ENCODE measurements at places on chromosomes 2 and 18.
A peak's percentile ranks its signal among the peaks of the same experiment; 100 is the strongest.

- no peak for DNase-seq
Measured at GRCh38 chr2:192196421-192197194, 1.9 kb upstream of the TMEFF2 start.

GRCh38 chr2:165913636-165914035 lies 39.9 kb downstream of the TTC21B start:
- DNase-seq: no peak

- DNase-seq: no peak
Measured at GRCh38 chr2:43158259-43158880, 68.0 kb downstream of the ZFP36L2 start.

DNA sequence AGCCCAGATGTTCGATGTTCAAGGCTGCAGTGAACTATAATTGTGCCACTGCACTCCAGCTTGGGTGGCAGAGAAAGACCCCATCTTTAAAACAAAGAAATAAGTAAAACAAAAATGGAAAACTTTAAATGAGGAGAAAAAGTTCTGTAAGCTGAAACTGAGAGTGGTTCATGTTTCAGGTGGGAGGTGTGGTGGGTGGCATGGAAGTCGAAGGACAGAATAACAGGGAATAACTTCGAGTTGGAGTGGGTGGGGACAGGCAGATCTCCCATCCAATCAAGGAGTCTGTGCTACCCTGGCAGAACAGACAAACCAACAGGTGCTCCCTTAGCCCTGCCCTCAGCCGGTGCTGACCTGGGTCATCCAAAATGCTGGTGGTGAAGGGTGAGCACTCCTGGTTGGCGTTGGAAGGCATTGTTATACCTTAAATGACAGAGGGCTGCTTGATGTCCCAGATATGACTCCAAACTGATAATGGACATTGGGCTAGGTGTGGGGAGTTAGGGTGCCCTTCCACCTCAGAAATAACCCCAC lies 328.4 kb downstream of the DYSF start:
- no peak for DNase-seq

DNA sequence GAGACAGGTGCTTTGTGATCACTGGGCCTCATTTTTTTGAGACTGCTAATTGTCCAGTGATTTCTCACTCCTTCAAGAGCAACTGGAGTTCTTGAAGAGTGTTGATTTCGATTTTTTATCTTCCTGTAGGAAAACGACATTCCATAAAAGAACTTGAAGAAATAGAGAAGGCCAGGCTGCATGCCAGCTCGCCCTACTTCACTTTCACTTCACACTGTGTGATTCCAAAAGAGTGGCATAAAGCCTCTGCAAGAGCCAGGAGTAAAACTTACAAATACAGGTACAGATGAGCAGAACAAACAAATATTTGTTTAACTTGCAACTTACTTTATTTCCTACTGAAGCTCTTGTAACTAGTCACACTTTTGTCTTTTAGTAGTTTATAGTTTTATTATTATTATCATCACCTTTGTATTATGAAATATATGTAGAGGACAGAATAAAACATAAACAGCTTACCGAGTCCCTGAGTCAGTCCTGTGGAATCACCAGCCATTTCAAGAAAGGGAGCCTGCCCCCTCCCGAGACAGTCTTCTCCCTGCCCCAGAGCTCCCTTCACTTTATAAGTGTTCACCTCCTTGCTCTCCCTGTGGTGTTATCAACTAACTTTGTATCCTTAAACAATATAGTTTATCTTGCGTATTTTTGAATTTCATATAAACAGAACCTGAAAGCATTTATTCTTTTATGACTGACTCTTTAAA lies 8.7 kb downstream of the FAM228A start:
- DNase-seq: no peak

DNA sequence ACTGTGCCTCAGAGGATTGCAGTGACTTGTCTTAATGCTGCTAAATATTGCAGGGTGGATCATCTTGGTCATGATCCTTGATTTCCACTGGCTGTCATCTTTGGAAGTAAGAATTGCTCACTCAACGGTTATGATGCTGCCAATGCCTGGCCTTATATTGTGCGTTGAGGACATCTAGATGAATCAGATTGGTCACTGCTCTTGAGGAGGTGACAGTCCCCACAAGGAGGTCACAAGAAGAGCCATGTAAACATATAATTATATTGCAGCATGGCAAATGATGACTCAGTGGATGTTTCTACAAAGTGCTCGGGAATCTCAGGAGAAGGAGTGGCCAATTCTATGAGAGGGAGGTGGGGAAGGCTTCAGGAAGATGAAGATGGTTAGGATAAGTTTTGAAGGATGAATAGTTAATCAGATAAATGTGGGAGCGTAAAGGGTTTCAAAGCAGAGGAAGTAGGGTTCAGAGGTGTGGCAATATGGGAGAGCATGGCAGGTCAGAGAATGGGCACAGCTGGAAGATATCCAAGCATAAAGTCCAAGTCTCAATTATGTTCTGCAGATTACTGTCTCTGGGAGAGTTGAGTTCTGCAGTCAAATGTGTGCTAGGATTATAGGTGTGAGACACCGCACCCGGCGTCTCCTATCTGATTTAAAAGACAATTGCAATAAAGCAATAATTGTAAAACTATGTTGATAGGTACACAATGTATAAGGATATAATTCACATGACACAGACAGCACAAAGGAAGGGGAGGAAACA lies 21.3 kb upstream of the TMEM131 start:
- no peak for DNase-seq

GRCh38 chr2:2662037-2662846 lies 331.2 kb upstream of the MYT1L start:
- DNase-seq: peak; percentile 69

- DNase-seq: no peak
Measured at GRCh38 chr2:47222826-47223554, 67.9 kb upstream of the STPG4 start.

- DNase-seq: no peak
Measured at GRCh38 chr2:79041032-79041448, 15.5 kb downstream of the REG3G start.

DNA sequence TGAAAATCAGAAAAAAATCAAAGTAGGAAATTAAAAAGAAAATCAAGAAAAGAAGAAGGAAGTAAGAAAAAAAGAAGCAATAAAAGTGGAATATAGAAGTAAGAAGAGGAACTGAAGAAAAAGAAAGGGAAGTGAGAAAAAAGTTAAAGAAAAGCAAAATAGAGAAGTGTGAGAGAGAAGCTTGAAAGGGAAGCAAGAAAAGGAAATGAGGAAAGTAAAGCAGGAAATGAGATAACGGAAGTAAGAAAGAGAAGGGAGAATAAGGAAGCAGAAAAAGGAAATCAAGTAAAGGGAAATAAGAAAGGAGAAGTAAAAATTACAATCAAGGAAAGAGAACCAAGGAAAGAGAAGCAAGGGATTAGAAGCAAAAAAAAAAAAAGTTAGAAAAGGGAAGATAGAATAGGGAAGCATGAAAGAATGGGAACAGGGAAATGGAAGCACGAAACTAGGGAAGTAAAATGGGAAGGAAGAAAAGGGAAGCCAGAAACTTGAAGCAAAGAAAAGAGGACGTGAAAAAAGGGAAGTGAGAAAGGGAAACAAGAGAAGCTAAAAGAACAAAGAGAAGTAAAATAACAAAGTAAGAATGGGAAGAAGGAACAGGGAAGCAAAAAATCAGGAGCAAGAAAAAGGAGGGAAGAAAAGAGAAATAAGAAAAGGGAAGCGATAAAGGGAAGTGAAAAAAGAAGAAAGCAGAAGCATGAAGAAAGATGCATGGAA lies 243.3 kb upstream of the NCKAP5 start:
- no peak for DNase-seq

DNA sequence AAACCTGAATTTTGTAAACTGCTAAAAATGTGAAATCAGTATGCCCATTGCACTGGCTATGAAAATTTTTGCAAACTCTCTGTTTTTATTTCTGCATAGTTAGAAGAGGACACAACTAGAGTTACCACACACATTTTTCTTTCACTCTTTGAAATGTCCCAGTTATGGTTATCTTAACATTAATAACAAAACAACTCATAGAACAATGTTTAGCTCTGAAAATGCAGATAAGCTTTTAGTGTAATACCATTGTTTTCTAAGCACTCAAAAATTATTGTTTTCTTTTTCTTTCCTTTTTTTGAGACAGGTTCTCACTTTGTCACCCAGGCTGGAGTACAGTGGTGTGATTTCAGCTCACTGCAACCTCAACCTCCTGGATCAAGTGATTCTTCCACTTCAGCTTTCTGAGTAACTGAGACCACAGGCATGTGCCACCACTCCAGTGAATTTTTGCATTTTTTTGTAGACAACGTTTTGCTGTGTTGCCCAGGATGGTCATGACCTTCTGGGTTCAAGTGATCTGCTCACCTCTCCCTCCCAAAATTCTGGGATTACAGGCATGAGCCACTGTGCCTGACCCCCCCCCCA lies 1204.5 kb upstream of the ZEB2 start:
- no peak for DNase-seq

GRCh38 chr2:95524195-95524594 lies 39.6 kb upstream of the TRIM43B start:
- no peak for DNase-seq

Measured in NCI-H1436 treated with DMSO at 0.1 percent for 48 hours (cell line).